Progenitor cell of endocrine pancreas (in vitro differentiated cells): ENCODE measurements at places on chromosomes 12 and 14.

DNA sequence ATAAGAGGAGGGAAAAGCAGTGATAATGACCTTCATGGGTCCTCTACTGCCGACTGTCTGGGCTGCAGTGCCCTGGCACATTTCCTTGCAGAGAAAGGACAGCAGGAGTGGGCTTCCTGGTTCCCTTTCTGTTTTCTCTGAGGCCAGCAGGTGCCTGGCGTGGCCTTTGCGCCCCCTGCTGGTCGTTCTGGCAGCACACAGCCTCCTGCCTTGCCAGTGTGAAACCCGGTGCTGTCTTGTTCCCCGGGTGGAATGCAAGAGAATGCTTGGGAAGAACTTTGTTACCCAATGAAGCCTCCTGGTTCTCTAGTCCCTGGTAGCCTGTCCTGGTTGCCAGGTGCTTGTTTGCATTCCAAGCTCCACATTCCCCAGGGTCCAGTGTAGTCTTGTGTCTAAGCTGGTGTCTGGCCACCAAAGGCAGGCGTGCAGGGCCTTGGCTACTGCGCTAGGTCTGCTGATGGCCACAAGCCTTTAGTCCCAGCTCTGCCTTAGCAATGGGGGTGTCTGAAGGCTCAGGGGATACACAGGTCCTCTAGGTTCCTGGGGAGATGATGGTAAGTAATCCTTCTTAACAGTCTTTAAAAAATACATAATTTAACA lies 1392.4 kb upstream of the TMEM132C start:
- peak; percentile 68 for DNase-seq

DNA sequence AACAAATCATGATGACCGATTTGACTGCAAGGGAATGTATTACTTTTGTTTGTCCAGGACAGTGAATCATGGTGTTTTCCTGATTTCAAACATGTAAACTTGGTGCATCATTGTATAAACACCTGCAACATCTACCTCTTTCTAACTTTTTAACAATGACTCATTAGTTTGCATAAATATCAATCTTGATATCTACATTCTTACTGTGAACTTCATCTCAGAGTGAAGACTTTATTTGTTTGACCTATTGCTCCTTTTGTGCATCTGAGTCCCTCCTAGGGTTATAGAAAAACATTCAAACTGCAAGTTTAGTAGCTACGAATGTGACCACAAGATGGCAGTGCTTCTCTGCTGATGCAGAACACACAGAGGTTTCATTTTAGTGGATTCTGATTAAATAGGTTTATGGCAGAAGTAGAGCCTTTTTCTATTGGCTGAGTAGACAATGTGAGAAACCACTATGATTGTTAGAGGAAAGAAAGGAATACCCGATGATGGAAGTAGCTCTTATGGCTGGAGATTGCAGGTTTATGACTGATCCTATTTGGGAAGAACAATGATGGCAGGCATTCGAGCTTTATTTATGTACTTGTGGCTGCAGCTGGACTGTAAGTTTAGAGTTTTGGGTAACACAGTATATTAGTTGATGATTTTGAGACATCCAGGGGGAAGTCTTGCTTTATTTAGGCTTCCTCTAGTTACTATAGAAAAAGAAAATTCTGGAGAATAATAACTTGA lies 244.2 kb upstream of the OR4E1 start:
- DNase-seq = no peak

DNA sequence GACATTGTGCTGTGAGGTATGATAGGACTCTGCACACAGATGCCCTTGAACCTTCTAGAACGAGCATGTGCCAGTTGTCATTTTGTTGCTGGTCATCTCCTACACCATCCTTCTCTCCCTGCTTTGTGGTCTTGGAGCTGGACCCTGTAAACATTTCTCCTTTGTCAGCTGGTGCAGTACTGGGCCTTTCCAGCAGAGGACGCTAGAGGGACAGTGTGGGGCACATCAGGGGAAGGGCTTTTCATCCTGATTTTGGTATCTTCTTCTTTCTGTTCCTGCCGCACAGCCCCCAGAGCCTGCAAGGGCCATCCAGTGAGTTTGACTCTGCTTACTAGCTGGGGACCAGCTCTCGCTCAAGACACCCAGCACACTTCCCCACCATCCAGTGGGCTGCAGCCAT lies 484.6 kb downstream of the AACS start:
- DNase-seq = no peak

GRCh38 chr12:65300679-65301349 lies 22.3 kb downstream of the MSRB3 start:
- no peak for DNase-seq

DNA sequence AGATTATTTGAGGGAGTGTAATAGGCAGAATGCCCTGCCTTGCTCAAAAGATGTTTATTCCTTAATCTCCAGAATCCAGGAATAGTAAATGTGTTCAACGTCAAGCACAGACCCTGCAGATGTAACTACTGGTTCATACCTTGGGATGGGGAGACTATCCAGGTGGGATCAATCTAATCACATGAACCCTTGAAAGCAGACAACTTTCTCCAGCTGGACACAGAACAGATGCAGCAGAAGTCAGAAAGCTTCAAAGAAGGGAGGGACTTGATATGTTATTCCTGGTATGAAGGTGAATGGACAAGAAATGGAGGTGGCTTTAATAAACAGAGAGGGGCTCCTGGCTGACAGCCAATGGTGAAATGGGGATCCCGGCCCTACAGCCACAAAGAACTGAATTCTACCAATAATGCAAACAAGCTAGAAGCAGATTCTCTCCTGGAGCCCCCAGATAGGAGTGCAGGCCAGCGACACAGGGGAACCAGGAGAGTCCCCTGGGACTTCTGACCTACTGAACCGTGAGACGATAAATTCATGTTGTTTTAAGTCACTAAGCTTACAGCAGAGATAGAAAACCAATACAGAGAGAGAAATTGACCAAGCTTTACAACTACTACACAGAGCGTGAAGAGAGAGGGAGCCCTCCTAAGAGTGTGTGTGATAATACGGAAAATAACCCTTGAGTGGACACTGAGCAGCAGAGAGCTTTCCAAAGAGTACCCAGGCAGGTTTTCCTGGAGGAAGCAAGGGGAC lies 133.5 kb upstream of the TMEM132C start:
- no peak for DNase-seq

- DNase-seq = no peak
Observed at GRCh38 chr12:70983692-70984091, 63.2 kb upstream of the PTPRR start.

DNA sequence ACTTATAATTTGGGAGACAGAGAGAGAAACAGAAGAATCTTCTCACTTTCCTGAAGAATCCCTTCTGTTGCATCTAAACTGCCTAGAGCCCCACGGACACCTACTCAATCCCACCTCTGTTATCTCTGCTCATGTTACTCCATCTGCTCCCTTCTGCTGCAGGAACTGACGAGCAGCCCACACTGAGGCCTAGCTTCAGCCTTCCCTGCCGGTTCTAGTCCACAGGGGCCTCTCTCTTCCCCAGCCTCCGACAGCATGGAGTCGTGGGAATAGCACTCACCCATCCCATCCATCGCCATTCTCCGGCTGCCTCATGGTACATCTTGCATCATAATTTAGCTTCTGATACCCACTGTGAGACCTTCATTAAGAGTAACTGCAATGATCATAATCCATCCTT lies 4.0 kb downstream of the RAB15 start:
- no peak for DNase-seq

DNA sequence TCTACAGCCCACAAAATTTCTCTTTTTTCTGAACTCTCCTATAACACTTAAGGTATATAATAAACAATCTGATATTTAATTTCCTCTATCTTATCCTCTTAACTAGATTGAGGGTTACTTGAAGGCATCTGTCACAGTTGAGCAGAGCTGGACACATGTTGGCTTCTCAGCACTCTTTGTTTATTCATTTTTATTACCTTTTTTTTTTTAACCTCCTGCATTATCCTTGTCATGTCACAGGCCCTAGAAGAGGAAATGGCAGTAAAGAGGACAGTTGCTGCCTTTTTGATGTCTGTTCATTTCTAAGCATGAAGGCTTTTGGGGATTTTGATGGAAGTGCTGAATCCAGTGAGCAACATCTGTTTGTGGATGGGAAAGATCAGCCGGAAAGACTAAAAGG lies 32.5 kb upstream of the EVL start:
- DNase-seq = no peak

DNA sequence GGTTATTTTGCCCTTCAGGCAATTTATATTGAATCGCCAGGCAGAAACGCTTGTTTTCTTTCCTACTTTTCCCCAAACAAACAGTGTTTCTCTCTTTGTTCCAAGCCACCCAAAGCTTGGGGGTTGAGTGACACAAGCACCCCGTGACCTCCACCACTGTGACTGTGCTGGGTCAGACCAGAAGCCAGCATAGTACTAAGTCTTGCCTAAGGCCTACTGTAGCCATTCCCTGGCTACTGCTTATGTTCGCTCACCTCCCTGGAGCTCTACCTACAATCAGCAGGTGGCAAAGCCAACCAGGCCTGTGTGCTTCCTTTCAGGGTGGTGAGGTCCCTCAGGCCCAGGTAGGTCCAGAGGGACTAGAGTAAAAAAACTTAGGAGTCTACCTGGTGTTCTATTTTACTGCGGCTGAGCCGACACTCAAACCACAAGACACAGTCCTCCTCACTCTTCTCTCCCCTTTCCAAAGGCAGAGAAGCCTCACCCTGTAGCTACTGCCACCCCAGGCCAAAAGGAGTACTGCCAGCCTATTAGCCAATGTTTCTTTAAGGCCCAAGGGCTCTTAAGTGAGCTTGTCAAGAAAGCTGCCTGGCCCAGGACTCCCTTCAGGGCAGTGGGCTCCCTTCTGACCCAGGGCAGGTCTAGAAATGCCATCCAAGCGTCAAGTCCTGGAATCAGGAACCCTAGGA lies 411.8 kb upstream of the MIS18BP1 start:
- no peak for DNase-seq
